ENCODE measurements at places on chromosomes 5 and 9. TPM values are rescaled to one million over a fixed set of nuclear protein-coding genes. Genes with fewer than 3 reads are reported as not detected.
A peak's percentile ranks its signal among the peaks of the same experiment; 100 is the strongest.

The C9orf152 gene
- polyA plus RNA-seq, result 7.6 TPM

DNA sequence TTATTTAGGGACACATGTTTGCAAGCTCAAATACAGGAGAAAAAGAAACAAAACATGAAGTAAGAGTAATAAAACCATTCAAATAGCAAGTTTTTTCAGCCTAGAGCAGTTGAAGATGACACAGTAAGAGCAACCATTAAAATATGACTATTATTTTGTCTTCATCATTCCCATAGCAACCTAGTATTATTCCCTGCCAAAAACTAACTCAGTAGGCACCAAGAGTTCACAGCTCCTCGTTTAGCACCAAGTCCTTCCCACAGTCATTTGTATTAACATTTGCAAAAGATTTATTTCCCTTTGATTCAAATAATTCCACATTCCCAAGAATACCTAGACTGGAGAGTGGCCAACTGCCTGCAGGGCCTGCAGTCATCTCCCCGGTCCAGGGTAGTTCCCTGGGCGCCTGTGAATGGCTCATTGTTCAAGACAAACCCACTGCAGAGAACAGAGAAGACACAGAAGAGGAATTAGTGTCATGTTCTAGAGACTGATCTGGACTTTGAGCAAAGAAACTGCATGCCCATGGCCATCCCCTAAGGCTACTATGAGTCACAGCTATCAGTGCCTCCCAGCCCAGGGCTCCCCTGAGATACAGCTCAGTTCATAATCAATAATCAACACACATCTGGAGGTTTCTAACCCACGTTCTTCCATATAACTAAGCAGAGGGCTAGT, 139.1 kb upstream of the MAP3K1 start:
- H3K36me3 ChIP-seq, result no peaks in the 10 kb centered on the region
- no peak overlapping the region for H3K4me3 ChIP-seq
- peak overlapping the region; percentile 55 for H3K27ac ChIP-seq
- H3K27me3 ChIP-seq, result no peaks in the 10 kb centered on the region

The CD180 gene
- polyA plus RNA-seq, result 1.1 TPM

GRCh38 chr9:131334629-131335367, 45.3 kb downstream of the PLPP7 start:
- no peak overlapping the region for H3K4me3 ChIP-seq
- no peaks in the 10 kb centered on the region for H3K27me3 ChIP-seq
- no peak overlapping the region for H3K27ac ChIP-seq
- H3K4me1 ChIP-seq, result no peaks in the 10 kb centered on the region
- no peaks in the 10 kb centered on the region for H3K36me3 ChIP-seq
- DNase-seq, result no peak

The ASPN gene
- 40.3 TPM for polyA plus RNA-seq

- H3K4me1 ChIP-seq, result no peaks in the 10 kb centered on the region
- no peaks in the 10 kb centered on the region for H3K27me3 ChIP-seq
- H3K36me3 ChIP-seq, result no peaks in the 10 kb centered on the region
- DNase-seq, result no peak
Observed at GRCh38 chr9:18504707-18505106, 30.8 kb downstream of the ADAMTSL1 start.

DNA sequence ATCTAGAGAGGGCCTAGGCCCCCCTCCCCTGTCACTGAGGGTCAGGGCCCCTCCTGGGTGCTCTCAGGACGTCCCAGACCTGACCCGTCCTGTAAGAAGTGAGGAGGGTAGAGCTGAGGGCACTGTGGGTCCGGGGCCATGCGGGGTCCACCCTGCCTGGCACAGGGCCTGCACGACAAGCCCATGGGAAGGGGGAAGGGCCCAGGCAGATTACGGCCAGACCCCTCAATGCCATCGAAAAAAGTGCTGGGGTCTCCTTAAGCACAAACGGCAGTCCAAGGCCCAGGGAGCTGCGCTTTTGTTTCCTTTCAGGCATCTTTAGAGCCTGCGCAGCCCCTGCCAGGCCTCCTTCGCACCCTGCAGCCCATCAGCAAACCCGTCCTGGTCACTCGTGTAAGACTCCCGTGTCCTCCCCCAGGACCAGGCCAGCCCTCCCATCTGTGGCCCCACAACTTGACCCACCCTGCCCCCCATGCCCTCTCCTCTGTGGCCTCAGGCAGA, 4.4 kb upstream of the EXOC3 start:
- no peaks in the 10 kb centered on the region for H3K36me3 ChIP-seq
- no peak for DNase-seq
- H3K4me3 ChIP-seq, result no peak overlapping the region
- H3K27me3 ChIP-seq, result no peaks in the 10 kb centered on the region
- peaks cover 6% of the 10 kb centered on the region for H3K4me1 ChIP-seq
- H3K27ac ChIP-seq, result no peak overlapping the region

- DNase-seq, result no peak
- H3K27me3 ChIP-seq, result peaks cover 29% of the 10 kb centered on the region
- no peak overlapping the region for H3K4me3 ChIP-seq
- peaks cover 6% of the 10 kb centered on the region for H3K36me3 ChIP-seq
Observed at GRCh38 chr9:130897848-130898551, 1.4 kb upstream of the QRFP start.

The SMAD5 gene
- 42.1 TPM for polyA plus RNA-seq

The NME5 gene
- 2.8 TPM for polyA plus RNA-seq

DNA sequence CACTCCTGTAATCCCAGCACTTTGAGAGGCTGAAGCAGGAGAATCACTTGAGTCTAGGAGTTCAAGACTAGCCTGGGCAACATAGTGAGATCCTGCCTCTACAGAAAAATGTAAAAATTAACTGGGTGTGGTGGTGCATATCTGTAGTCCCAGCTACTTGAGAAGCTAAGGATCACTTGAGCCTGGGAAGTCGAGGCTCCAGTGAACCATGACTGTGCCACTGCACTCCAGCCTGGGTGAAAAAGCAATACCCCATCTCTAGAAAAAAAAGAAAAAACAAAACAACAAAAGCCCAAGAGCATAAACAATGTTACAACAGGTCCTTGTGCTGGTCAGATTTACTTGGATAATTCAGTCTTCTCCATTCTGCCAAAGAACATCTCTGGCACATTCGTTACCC, 44.3 kb upstream of the TGFBR1 start:
- no peak overlapping the region for H3K27ac ChIP-seq
- H3K36me3 ChIP-seq, result no peaks in the 10 kb centered on the region
- DNase-seq, result no peak

- H3K27me3 ChIP-seq, result no peaks in the 10 kb centered on the region
- no peak for DNase-seq
Observed at GRCh38 chr9:133115604-133116345, 5.3 kb downstream of the RALGDS start.

- H3K27me3 ChIP-seq, result no peaks in the 10 kb centered on the region
- DNase-seq, result no peak
- no peak overlapping the region for H3K27ac ChIP-seq
- no peaks in the 10 kb centered on the region for H3K4me1 ChIP-seq
Observed at GRCh38 chr5:10138395-10139057, 111.2 kb downstream of the ATPSCKMT start.

The NDST1 gene
- 45.4 TPM for polyA plus RNA-seq

GRCh38 chr5:29061381-29061780, 2023.0 kb upstream of the CDH9 start:
- no peak overlapping the region for H3K27ac ChIP-seq
- H3K4me1 ChIP-seq, result no peaks in the 10 kb centered on the region
- no peaks in the 10 kb centered on the region for H3K36me3 ChIP-seq
- H3K27me3 ChIP-seq, result no peaks in the 10 kb centered on the region
- no peak overlapping the region for H3K4me3 ChIP-seq

GRCh38 chr5:6194906-6195612, 183.3 kb downstream of the MED10 start:
- H3K4me3 ChIP-seq, result no peak overlapping the region
- H3K27me3 ChIP-seq, result no peaks in the 10 kb centered on the region
- DNase-seq, result no peak
- no peaks in the 10 kb centered on the region for H3K36me3 ChIP-seq

GRCh38 chr5:172777881-172778814, 7.2 kb upstream of the DUSP1 start:
- H3K27ac ChIP-seq, result peak overlapping the region; percentile 97
- no peaks in the 10 kb centered on the region for H3K27me3 ChIP-seq
- no peak for DNase-seq
- no peaks in the 10 kb centered on the region for H3K36me3 ChIP-seq
- no peak overlapping the region for H3K4me3 ChIP-seq

The OBP2B gene
- not detected for polyA plus RNA-seq

The CARD6 gene
- polyA plus RNA-seq, result 3.4 TPM

DNA sequence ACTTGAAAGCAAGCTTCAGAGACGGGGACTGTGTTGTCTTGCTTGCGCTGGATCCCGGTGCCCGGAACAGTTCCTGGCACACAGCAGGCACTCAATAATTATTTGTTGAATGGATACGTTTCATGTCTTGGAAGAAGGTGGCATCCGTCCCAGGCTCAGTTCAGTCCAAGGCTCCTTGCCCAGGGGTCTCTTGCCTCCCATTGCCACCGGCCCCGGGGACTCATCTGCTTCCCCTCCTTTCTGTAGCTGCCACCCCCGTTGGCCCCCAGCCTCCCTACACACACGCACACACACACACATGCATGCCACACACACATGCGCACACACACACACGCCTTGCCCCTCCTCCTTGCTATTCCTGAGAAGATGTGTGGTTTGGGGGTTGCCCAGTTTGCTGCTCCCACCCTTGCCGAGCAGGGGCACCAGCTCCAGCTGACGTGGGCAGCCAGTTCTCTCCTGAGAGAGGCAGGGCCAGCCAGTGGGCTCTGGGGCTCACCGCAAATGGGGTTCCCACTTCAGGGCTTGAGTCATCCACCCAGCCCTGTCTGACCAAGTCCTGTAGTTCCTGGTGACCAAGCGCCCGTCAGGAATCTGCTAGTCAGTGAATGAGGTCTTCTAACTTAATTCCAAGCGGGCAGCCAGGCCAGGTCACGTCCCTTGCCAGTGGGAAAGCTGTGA, 41.8 kb downstream of the HK3 start:
- H3K4me3 ChIP-seq, result no peak overlapping the region
- no peaks in the 10 kb centered on the region for H3K4me1 ChIP-seq
- H3K27ac ChIP-seq, result no peak overlapping the region

The CA9 gene
- 4.2 TPM for polyA plus RNA-seq

The SLC6A3 gene
- 0.13 TPM for polyA plus RNA-seq

DNA sequence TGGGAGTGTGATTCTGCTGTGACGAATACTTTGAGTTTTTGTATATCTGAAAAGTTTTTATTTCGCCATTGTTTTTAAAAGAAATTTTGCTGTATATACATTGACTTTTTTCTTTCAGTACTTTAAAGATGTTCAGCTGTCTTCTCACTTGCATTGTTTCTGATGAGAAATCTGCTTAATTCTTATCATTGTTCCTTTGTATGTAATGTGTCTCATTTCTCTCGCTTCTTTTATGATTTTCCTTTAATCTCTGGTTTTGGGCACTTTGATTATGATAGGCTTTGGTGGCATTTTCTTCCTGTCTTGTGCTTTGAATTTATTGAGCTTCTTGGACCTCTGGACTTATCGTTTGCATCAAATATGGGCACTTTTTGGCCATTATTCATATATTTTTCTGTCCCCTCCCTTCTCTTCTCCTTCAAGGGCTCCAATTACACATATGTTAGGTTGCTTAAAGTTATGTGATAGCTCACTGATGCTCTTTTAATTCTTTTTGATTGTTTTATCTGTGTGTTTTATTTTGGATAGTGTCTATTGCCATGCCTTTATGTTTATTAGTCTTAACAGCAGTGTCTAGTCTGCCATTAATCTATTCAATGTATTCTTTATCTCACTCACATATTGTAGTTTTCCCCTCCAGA, 30.6 kb downstream of the STX17 start:
- no peak overlapping the region for H3K27ac ChIP-seq
- no peaks in the 10 kb centered on the region for H3K27me3 ChIP-seq
- H3K4me3 ChIP-seq, result no peak overlapping the region
- no peak for DNase-seq
- no peaks in the 10 kb centered on the region for H3K4me1 ChIP-seq
- H3K36me3 ChIP-seq, result peaks cover 4% of the 10 kb centered on the region

DNA sequence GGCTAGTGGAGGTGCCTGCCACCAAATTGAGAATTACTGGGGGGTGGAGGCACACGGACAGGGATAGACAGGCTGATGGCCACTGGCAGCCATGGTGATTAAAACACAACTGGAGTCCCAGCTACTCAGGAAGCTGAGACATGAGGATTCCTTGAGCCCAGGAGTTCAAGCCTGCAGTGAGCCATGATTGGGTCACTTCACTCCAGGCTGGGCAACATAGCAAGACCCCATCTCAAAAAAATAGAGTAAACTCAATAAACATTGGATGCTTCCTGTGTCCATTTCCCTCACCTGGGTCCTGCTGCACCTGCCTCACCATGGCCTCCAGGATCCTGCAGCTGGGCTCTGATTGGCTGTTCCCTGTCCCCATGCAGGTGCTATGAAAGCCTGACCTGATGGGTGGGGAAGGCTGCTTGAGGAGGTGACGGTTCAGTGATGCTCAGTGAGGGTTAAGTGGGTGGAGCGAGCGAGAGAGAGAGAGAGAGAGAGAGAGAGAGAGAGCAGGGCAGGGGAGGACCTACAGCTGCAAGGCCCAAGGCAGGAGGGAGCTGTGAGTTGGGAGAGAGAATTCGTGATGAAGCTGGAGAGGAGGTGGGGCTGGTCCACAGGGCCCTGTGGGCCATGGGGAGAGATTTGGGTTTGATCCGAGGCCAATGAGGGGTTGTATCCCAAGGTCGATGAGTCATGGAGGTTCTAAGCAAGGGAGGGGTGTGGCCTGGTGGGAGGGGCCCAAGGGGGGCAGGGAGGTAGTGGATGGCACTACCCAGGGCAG, 36.7 kb upstream of the FUBP3 start:
- peaks cover 51% of the 10 kb centered on the region for H3K27me3 ChIP-seq
- H3K4me1 ChIP-seq, result no peaks in the 10 kb centered on the region
- no peak for DNase-seq
- H3K36me3 ChIP-seq, result no peaks in the 10 kb centered on the region
- H3K27ac ChIP-seq, result no peak overlapping the region

DNA sequence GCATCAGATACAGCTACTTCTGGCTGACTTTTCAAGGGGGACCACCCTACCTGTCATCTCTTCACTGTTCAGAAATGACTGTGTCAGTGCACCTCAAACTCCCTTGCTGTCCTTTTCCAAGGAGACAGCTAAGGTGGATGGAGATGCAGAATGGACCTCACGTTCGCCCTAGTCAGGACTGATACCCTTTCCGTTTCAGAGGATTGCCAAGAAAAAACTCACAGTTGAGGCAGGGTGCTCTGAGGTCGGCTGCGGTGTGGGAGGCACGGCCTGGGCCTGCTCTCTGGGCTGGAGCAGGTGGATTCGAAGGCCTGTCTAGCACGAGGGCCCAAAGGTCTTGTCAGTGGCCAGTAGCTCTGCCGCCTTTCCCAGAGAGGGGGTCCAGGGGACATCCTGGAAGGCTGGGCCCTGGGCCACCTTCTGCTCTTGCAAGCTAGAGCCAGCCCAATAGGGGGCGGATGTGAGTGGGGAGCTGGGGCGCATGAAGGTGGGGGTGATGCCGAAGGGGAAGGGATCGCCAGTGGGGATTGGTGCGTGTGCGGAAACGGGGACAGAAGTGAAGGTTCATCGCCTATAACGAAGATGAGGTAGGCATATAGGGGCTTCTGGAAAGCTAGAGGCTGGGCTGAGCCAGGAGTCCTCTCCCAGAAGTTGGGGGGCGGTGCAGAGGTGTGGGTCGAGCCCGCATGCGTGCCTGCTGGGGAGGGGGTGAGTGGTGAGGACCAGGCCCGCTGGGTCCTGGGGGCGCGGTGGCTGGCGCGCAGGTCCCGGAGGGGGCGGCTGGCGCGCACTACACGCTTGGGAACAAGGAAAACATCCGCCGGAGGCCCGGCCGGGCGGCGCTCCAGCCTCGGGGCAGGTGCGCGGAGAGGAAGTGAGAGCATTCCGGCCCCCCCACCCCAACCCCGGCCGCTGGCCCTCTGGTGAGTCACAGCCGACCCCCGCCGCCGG, 2.5 kb upstream of the MSMP start:
- peak overlapping the region; percentile 90 for H3K4me3 ChIP-seq
- peaks cover 17% of the 10 kb centered on the region for H3K4me1 ChIP-seq
- DNase-seq, result peak; percentile 75

GRCh38 chr5:15285901-15286583, 213.9 kb upstream of the FBXL7 start:
- H3K4me1 ChIP-seq, result no peaks in the 10 kb centered on the region
- DNase-seq, result peak; percentile 37
- H3K27me3 ChIP-seq, result no peaks in the 10 kb centered on the region
- no peak overlapping the region for H3K4me3 ChIP-seq
- no peak overlapping the region for H3K27ac ChIP-seq
